Right ventricle myocardium inferior (tissue), 1 donor: ENCODE measurements at places on chromosomes 5 and 9. TPM values are rescaled to one million over a fixed set of nuclear protein-coding genes. Genes with fewer than 3 reads are reported as not detected.
A peak's percentile ranks its signal among the peaks of the same experiment; 100 is the strongest.

DNA sequence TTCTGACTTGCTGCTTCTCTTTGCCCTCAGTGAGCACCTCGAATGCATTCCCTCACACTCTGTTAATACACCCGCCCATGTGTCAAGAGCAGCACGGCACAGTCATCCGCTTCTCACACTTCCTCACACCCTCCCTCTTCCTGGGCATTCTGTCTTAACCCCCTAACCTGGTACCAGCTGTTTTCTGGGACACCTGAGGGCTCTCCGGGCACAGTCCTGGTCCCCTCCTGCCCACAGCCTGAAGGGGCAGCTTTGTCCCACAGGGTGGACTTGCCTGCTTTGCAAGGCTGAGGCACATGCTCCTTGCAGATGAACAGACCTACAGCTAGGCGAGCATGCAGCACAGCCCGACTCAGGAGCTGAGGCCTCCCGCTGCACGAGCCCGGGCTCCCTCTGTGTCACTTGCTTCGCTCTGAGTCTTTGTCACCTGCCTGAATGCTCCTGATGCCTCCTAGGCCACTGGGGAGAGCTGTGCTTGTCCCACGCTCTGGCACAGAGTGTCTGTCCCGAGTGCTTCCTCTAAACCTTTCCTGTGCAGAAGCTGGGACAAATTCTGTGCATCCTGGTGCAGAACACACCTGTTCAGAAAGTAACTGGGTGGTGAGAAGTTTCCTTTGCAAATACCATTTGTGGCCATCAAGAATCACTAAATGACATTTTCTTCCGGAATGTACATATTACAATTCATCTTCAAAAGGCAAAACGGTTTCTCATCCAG is 47.8 kb downstream of the AHRR start:
- peak; percentile 22 for DNase-seq

DNA sequence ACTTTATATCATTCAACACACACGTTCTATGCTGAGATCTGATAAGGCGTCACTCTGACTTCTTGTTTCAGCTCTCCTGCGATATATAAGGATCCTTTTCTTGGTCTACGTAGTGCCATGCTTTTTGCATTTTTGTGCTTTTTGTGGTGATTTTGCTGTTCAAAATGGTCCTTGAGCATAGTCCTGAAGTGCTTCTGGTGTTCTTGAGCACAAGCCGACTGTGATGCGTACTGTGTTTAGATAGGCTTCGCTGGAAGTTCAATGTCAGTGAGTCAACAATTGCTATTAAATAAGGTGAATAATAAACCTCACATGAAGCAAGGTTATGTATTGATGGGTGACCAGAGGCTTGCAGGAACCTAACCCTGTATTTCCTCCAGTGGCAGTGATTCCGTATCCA is 46.8 kb downstream of the ACO1 start:
- no peak for DNase-seq

DNA sequence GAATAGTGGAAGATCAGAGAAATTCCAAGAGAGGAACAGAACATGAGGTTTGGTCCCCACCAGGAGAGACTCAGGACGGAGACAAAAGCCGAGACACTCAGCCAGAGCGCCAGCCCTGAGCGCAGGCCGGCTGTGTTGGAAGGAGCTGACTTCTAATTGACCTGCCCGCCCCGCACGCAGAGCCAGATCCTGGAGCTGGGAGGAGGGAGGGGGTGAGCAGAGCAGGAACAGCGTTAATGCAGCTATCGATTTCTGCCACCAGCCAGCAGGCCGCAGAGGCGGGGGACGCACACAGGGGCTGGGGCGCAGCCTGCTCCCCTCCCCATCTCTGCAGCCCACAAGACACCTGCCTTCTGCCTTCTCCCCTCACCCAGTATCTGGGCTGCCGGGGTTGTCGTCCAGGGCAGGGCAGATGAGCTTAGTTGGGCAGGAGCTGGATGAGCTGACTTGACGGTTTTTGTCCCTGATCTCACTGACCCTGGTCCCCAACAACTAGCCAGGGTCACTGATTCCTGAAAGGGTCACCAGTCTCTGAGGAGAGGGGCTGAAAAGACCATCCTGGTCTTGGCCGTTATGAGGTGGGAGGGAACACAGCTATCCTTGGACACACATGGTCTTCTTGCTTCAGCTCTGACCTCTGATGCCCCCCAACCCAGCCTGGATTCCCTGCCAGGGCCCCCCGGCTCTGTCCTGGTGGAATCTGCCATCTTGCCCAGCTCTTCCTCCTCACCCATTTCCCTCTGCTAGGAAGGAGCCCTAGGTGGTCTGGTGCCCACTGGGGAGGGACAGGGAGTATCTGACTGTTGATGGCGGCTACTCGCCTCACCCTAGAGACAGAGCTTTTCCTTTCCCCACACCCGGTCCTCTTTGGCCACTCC is 29.8 kb downstream of the CXXC5 start:
- peak; percentile 86 for DNase-seq

DNA sequence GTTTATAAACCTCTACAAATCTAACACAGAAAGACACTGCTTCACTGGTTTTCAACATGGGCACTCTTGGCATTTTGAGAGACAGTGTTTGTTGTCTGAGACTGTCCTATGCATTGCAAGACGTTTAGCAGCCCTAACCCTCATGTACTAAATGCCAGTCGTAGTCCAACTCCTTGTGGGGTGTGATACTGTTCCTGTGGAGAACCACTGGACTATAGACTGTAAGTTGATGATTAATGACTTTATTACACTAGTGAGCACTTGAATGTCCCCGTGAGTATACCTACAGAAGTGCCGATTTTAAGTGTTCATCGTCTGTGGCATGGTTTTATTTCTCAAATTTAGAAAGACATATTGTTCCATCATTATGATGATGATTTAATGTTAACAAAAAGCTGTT is 46.2 kb downstream of the RECK start:
- no peak for DNase-seq

DNA sequence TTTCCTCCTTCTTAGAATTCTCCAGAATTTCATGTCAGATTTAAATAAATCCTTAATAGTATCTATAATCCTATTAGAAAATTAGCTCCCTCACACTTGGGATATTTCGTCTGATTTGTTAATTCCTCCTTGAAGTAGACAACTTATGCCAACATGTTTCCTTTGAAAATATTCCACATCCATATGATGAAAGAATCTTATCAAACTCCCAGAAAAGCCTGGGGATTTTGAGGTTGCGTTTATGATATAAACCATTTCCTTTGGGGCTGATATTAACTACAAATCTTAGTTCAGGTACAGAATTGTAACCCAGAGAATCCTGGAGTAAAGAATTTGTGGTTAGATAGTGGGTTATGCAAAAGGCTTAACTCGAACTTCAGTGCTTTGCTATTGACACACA is 2373.8 kb upstream of the ACO1 start:
- no peak for DNase-seq

GRCh38 chr9:130616451-130616850 is 37.1 kb downstream of the FUBP3 start:
- DNase-seq: no peak

The CYFIP2 gene
- total RNA-seq: 29.6 TPM
